ENCODE measurements at places on chromosomes 7 and 10. TPM values are rescaled to one million over a fixed set of nuclear protein-coding genes. Genes with fewer than 3 reads are reported as not detected.

The CDC14C gene
- total RNA-seq, result not detected

- H3K4me3 ChIP-seq, result no peak overlapping the region
- H3K27me3 ChIP-seq, result peaks cover 3% of the 10 kb centered on the region
- no peaks in the 10 kb centered on the region for H3K4me1 ChIP-seq
- H3K36me3 ChIP-seq, result no peaks in the 10 kb centered on the region
- no peak overlapping the region for H3K27ac ChIP-seq
Measured at GRCh38 chr7:12756821-12757220, 69.4 kb downstream of the ARL4A start.

DNA sequence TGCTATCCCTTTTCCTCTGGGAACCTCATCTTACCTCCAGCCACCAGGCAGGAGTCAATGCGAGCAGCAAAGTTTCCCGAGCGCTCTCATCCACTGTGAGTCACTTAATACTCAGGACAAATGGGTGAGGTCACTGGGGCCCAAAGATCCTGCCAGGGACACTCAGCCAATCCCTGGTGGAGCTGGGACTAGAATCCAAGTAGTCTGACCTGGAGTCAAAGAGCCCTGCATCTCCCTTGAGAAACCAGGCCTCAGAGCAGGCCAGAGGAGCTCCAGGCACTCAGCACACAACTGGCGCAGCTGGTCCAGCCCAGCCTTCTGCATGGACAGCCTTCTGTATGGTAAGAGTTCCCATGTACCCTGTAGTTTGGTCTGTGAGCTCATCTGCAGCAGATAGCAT, 142.3 kb downstream of the MAPK8 start:
- no peaks in the 10 kb centered on the region for H3K27me3 ChIP-seq
- no peak for DNase-seq
- no peak overlapping the region for H3K27ac ChIP-seq
- H3K36me3 ChIP-seq, result no peaks in the 10 kb centered on the region

- H3K27me3 ChIP-seq, result no peaks in the 10 kb centered on the region
- no peak overlapping the region for H3K4me3 ChIP-seq
Measured at GRCh38 chr7:22142572-22142971, 196.9 kb upstream of the CDCA7L start.

The GIMAP8 gene
- 65.3 TPM for total RNA-seq

- H3K36me3 ChIP-seq, result no peaks in the 10 kb centered on the region
- H3K4me1 ChIP-seq, result no peaks in the 10 kb centered on the region
- no peak overlapping the region for H3K4me3 ChIP-seq
- H3K27me3 ChIP-seq, result no peaks in the 10 kb centered on the region
- no peak for DNase-seq
- H3K27ac ChIP-seq, result no peak overlapping the region
Measured at GRCh38 chr10:124245806-124246440, 152.5 kb upstream of the CHST15 start.

- H3K27me3 ChIP-seq, result no peaks in the 10 kb centered on the region
- no peaks in the 10 kb centered on the region for H3K36me3 ChIP-seq
- H3K4me3 ChIP-seq, result no peak overlapping the region
- H3K4me1 ChIP-seq, result no peaks in the 10 kb centered on the region
- no peak overlapping the region for H3K27ac ChIP-seq
Measured at GRCh38 chr7:97555857-97556421, 175.9 kb upstream of the TAC1 start.

All from naive thymus-derived CD4-positive, alpha-beta T cell (primary cell).